Stimulated activated CD8-positive, alpha-beta memory T cell treated with anti-CD3 and anti-CD28 coated beads, Interleukin-7, amount 100 ng/mL, for 1 hour (primary cell): ENCODE measurements at places on chromosomes 16 and 17.
A peak's percentile ranks its signal among the peaks of the same experiment; 100 is the strongest.

DNA sequence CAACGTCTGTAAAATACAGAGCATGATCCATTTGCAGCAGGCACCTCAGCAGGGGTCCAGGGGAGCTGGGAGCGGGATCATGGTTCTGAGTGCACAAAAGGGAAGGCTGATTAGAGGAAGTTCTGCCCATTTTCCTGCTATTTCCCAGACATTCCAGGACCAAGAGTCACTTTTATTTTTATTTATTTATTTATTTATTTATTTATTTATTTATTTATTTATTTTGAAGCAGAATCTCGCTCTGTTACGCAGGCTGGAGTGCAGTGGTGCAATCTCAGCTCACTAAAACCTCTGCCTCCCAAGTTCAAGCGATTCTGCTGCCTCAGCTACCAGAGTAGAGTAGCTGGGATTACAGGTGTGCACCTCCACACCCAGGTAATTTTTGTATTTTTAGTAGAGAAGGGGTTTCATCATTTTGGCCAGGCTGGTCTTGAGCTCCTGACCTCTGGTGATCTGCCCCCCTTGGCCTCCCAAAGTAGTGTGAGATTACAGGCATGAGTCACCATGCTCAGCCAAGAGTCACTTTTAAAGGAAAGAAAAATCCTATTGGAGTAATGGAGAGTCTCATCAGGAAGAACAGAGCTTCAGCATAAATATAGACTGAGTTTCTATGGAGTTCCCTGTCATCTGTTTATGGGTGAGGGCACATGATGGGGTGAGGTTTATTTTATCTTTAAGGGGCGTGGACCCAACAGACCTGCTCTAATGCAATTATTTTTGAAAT, 355.2 kb downstream of the HAPSTR1 start:
- no peak for DNase-seq

DNA sequence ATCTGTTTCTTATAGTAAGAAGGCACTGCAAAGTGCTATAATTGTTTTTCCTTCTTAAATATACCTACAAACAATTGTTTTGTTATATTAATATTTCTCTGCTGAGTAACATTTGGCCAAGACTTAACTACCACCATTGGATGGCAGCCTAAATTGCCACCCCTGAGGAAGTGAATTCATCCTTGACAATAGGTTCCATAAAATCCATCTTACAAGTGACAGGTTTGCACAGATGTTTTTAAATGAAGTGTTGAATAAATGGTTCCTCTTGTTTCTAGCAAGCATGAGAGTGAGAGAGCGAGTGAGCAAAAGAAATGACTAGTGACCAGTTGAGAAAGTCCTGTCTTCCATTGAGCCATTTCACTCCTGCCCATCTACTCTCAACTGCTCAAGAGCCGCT, 8.3 kb upstream of the MPHOSPH6 start:
- DNase-seq, result no peak

DNA sequence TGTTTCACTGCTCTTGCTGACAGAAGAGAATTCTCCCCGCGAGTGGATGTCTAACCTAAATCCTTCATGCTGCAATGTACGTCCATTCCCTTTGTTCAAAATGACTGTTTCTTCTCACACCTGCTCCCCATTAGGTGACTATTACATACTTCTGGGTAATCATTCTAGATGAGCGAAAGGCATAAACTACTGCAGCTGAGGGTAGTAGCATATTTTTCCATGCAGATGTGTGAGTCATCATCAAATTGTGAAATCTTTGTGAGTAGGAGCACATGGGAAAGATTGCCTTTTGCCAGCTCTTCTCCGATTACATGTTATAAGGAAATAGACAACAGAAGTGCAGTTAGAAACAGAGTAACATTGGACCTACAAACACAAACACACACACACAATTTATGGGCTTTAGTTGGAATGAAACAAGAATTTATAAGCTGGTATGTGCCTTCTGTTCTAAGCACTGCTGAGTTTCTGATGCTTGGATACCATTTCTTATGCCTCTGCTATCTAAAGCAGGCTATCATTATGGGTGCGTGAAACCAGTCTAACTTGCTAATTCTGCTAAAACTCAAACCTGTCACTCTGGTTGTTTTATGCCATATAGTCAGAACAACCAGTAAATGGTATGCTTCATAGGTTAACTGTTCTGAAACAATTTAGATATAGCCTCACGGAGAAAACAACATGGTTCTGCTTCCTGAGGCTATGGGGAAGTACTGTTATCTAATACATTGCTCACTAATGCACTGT, 346.9 kb upstream of the PSMD7 start:
- DNase-seq, result no peak

DNA sequence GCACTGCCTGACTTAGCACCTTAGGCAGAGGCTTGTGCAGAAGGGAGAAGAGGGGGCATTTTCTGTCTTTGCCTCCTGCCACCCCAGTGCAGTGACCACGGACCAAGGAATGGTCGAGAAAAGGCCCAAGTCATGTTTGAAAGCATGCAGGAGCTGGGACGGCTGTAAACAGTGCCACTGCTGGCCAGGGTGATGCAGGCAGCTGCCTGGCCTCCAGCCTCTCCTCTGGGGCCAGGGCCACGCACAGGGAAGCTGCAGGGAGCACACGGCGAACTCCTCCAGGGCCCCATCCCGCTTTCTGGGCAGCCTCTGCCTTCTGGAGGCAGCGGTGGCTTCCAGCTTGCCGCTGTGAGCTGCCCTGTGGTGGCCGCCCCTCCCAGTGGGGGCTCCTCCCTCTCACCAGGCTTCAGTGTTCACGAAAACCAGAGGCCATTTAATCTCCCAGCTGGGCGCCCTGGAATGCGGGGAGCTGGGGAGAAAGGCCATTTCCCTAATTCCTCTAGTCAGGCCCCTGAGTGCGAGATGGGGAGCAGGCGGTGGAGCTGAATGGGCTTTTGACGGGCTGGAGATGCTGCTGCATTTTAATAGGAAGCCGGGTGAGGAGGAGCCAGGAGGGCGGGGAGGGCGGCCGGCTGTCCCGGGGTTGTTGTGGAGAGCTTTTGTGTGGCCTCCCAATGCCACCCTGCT, 28.7 kb upstream of the DNAI2 start:
- no peak for DNase-seq

DNA sequence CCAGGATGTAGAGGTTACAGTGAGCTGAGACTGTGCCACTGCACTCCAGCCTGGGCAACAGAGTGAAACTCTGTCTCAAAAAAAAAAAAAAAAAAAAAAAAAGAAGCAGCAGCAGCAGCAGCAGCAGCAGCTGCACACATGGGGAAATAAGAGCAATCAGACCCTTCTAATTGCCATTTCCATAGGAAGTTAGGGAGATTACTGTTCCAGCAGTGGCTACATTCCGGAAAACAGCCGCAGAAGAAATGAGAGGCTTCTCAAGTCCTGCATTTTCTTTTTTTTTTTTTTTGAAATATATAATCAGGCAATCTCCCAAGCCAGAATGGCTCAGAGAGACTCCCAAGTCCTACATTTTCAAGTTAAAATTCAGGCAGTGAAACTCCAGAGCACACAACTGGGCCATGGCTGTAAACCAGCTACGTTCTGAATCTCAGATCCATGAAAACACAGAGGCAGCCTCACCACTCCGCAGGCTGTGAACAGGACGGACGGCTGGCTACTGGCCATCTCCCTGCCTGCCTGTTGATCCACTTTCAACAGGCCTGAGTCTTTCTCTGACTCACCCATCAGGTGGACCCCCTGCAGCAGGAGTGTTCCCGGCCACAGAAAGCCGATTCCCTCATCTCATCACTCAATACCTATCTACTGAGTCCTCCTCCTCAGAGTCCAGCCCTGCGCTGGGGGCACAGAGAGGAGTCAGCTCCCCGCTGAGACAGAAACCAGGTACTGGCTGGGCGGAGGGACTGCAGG, 15.0 kb downstream of the TRPV1 start:
- no peak for DNase-seq

GRCh38 chr16:67423611-67424260, 7.2 kb upstream of the HSD11B2 start:
- DNase-seq, result no peak

GRCh38 chr17:50638606-50638965, 3.9 kb downstream of the ABCC3 start:
- DNase-seq, result no peak

DNA sequence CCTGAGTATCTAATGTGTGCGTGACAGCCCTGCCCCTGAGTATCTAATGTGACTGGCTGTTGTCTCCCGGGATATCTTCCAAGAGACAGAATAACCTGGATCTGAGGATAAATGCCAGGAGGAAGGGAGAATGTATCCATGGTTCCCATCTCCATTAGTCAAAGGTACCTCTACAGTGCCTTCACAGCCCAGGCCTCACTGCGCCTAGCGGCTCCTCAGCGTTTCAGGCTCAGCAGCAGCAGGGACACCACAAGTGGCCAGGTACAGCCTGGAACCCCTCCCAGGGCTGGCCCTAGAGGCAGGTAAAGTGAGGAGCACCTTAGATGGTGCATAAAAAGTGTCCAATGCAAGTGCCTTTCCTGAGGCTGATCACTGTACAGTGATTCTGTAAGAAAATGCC, 32.0 kb downstream of the SOCS3 start:
- no peak for DNase-seq

GRCh38 chr17:35708951-35709350, 22.5 kb upstream of the RASL10B start:
- DNase-seq, result no peak

GRCh38 chr16:17364319-17365210, 106.2 kb downstream of the XYLT1 start:
- no peak for DNase-seq

GRCh38 chr17:76866774-76867577, 1.2 kb upstream of the MGAT5B start:
- DNase-seq, result no peak

DNA sequence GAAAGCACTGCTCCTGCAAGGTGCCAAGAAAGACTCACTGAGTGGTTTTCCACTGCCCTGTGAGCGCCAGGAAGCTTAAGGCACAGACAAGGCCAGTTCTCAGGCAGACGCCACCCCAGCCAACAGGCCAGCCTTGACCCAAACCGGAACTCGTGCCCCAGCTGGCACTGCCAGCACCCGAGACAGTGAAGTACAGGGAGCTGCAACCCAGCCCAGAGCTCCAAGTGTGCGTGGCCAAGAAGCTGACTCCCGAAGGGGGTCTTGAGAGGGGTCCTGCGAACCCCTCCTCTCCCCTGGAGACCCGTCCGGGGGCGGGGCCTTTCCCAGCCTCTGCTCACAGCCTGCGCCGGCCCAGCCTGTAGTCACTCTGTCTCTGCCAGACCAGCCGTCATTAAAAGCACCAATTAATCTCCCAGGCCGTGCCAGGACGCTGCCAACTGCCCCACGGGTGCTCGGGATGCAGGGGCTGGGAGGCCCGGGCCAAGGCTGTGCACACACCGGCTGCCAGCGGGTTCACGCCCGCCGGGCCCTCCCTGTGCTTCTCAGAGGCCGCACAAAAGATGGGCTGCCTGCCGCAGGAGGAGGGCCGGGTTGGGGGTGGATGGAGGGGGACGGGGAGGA, 4.4 kb upstream of the SOX8 start:
- DNase-seq, result no peak

- no peak for DNase-seq
These were observed 32.7 kb downstream of the ITGB3 start for GRCh38 chr17:47286198-47286914.

DNA sequence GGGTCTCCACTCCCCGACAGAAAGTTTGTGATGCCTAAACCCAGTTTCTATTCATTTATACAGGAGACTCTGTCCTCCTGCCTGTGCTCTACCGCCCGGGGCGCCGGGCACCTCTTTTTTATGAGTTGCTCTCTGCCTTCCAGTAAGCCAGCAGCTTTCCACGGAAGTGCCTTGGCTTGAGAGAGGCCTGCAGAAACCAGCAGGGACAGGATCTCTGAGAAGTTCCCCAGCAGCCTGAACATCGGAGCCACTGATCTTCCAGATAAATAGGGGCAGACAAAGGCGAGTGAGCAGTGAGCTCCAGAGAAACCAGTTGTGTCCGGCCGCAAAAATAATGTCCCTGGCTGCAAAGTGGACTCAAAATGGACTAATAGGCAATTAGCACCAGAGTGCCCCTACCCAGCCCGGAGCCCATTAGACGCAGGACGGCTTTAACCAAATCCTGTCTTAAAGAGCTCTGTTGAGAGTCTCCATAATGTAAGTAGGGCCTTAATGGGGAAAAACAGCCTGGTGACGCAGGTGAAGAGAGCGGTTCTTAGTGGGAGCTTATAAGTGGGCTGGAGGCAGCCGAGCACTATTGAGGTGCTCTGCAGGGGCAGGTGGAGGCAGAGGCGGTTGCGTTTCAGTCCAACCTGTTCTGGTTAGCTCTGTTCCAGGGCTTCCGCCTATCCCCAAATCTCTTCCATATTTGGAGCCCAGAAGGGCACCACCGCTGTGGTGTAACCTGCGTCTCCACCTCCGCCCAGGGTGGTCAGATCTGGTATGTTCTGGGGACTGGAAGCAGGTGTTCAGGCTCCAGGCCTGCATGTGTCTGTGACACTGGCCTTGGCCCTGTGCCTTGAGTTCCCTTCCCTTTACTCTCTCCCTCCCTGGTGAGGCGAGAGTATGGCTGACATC, 74.1 kb downstream of the NT5M start:
- DNase-seq, result no peak

- DNase-seq, result peak; percentile 77
These were observed at the start of gene DYNLL2 for GRCh38 chr17:58082870-58083490. DYNLL2 (plus strand) TSS chr17:58083419; CDS start chr17:58087091, 3,672 bp downstream.

DNA sequence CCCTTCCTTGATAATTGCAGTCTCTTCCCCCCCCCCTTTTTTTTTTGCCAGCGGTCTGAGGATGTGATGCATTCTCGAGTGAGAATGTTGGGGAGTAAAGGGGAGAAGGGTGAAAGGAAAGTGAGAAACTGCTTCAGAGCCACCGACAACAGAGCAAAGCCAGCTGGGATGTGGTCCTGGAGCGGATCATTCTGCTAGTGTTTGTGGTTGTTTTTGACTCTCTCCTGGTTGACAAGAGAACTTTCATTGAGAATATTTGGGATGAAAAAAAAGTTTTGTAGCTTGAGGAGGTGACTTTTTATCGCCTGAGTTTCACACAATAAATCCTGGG, 1.3 kb downstream of the NF1 start:
- no peak for DNase-seq
